ENCODE measurements at places on chromosomes 5 and 9.

- no peak for DNase-seq
Measured at GRCh38 chr9:137702615-137703379, 84.0 kb downstream of the EHMT1 start.

GRCh38 chr5:168602517-168602916, 23.3 kb upstream of the PANK3 start:
- no peak for DNase-seq

GRCh38 chr5:163094492-163095180, 342.8 kb upstream of the CCNG1 start:
- no peak for DNase-seq

GRCh38 chr5:97434021-97434420, 251.0 kb upstream of the RIOK2 start:
- DNase-seq = no peak

DNA sequence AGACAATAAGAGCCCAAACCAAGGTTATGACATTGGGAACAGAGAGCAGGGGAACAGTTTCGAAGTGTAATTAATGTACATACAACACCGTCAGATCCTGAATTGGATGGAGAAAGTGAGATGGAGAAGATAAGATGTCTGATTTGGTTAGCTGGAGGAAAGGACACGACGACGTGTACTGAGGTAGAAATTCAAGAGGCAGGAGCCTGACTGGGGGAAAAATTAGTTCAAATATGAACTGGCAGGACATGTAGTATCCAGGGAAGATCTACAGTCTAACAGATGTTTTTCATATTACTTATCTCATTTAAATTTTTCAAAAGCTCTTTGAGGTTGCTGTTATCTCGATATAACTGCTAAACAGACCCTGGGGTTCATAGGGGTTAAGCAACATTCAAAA, 114.7 kb downstream of the TMEM232 start:
- no peak for DNase-seq

GRCh38 chr5:113274836-113275414, 159.9 kb downstream of the TSSK1B start:
- DNase-seq = no peak

GRCh38 chr5:10173716-10174115, 76.0 kb downstream of the ATPSCKMT start:
- no peak for DNase-seq

DNA sequence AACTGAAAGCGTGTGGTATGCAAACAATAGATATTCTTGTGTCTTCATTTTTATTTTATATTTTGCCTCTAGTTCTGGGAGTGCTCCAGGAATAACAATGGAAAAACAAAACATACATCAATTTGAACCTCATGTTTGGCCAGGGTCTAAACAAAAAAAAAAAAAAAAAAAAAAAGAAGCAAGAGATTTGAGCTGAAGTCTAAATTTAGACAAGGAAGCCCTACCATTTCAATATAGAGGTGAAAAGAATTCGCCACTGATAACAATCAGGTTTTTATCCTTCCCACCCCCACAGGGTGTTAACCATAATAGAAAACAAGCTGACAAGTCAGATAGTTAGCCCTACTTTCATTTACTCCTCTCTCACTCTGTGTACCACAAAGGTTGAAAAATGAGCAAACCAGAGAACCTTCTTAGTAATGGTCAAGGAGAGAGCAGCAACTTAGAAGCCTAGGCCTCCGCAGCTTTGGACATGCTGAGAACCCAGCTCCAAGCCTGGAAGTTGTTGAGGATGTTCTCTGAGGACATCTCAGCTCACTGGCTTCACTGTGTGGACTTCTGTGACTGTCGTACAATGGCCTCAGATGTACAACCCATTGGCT, 118.2 kb upstream of the HMHB1 start:
- DNase-seq = no peak

GRCh38 chr9:15522130-15522755, 11.5 kb upstream of the PSIP1 start:
- no peak for DNase-seq

DNA sequence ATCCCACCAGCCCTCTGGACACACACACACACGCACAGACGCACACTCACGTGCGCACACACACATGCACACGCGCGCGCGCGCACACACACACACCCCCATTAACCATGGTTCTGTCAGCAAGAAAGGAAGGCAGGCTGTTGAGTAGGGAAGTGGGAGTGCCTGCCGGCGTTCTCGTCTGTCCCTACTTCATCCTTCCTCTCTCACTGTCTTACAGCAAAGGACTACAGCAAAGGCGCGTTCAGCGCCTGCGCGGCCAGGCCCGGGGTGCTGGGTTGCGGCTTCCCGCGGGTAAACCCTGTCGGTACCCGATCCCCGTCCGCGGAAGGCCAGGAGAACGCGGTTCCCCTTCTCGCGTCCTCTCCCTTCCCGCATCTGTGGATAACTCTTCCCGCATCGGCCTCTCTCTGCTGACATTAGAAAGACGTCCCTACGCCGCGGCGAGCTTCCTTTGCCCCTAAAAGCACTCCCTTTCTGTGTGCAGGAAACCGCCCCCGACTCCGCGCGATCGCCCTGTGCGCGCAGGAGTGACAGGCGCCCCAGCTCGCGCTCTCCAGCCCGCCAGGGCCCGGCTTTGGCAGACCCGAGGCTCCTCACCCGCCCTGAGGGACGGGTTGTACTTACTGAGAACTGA, 219.2 kb downstream of the AGTPBP1 start:
- DNase-seq = no peak

DNA sequence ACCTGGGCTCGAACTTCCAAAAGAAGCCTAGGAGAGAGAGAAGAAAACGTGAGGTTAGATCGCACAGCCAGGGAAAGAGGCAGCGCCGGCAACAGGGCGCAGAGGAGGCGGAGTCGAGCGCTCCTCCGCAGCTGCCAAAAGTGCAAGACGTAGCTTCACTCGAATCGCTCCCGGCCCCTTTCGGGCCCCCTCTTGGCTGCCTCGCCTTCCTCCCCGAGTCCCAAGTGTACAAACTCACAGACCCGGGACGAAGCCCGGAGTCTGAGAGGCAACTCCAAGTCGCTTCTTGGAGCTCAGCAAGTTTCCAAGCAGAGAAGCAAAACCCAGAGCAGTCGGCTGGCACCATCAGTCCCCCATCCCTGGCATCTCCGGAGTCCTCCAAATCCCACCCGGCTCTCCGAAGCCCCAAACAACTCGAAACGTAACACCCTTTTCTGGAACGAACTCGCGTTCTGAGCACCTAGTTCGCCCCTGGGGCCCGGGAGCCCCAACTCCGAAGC, 1.2 kb downstream of the MIER3 start:
- DNase-seq = peak; percentile 24

GRCh38 chr5:110751902-110752762, 13.3 kb downstream of the SLC25A46 start:
- DNase-seq = no peak

GRCh38 chr5:18967637-18968036, 1020.4 kb downstream of the CDH18 start:
- no peak for DNase-seq

GRCh38 chr9:121743441-121744001, 92.1 kb downstream of the DAB2IP start:
- no peak for DNase-seq

- no peak for DNase-seq
Measured at GRCh38 chr9:128190013-128190412, 1.4 kb downstream of the CIZ1 start.

DNA sequence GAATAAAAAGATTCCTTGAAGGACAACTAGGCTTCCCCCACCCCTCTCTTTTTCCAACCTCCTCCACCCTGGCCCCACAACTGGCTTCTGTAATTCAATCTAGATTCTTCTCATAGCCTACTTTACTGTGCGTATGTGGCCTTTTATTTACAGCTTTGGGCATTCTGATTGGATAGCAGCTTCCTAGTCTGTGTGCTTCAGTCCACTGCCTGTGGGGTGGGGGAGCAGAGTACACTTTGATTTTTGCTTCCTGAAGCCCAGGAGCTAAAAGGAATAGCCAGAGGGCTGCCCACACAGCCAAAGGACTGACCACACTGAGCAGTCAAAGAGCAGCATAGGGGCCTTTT, 30.4 kb downstream of the RUSC2 start:
- no peak for DNase-seq

GRCh38 chr9:8648271-8648845, 848.8 kb upstream of the DMAC1 start:
- no peak for DNase-seq

DNA sequence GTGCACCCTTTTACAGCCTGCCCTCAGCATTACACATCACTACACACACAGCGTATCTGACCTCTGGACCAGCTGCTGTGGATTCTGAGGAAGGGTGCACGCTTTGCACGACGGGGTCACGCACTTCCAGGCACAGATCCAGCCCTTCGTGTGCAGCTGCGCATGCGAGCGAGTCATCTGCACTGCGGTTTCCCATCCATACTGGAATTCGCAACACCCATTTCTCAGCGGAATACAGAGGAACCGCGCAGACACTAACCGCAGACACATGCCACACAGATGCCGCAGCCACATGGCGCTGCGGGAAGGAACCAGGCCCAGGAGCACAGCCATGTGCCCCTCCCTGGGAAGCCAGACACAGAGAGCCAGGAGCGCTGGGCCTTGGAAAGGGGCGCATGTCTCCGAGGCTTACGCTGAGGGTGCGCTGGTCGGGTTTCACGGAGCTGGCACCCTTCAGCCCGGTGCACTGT, 43.5 kb downstream of the PNPLA7 start:
- DNase-seq = no peak

DNA sequence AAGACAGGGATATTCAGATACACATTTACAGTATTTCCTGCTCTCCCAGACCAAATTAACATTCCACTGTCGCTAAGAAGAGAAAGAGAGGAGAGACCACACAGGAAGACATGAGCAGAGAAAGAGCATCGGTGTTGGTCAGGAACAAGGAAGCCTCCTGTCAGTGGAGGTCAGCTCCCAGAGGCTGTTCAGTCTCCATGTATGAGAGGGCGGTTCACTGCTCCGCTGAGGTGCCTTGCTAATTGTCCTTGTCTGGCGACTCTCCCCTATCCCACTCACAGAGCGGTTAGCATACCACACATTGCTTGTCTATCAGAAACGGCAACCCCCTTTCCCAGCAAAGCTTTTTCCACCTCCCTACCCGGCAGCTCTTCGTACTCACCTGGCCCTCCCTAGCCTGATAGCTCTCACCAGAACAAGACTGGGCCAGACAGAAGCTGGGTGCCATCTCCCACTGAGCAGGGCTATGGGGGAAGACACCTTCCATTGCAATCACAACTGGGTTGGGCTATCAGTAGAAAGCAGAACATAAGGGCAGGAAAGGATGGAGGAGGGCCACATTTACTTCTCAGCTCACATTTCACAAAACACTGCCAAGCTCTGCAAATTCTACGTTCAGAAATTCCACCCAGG, 58.6 kb upstream of the LMNB1 start:
- DNase-seq = no peak

- no peak for DNase-seq
Measured at GRCh38 chr5:105836887-105837286, 1833.8 kb downstream of the EFNA5 start.

- no peak for DNase-seq
Measured at GRCh38 chr9:87684627-87685219, 41.2 kb upstream of the CTSL start.

DNA sequence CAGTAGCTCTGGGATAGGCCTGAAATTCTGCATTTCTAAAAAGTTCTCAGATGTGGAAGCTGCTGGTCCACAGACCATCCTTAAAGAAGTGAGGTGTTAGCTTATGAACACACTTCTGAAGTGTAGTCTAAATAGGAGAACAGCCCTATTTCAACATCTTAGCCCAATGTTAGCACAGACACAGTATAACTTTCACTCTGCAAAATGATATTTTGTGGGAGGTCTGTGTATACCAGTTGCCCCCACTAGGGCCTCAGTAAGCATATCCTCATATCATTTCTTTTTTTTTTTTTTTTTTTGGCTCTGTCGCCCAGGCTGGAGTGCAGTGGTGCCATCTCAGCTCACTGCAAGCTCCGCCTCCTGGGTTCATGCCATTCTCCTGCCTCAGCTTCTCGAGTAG, 7.5 kb upstream of the HABP4 start:
- no peak for DNase-seq

DNA sequence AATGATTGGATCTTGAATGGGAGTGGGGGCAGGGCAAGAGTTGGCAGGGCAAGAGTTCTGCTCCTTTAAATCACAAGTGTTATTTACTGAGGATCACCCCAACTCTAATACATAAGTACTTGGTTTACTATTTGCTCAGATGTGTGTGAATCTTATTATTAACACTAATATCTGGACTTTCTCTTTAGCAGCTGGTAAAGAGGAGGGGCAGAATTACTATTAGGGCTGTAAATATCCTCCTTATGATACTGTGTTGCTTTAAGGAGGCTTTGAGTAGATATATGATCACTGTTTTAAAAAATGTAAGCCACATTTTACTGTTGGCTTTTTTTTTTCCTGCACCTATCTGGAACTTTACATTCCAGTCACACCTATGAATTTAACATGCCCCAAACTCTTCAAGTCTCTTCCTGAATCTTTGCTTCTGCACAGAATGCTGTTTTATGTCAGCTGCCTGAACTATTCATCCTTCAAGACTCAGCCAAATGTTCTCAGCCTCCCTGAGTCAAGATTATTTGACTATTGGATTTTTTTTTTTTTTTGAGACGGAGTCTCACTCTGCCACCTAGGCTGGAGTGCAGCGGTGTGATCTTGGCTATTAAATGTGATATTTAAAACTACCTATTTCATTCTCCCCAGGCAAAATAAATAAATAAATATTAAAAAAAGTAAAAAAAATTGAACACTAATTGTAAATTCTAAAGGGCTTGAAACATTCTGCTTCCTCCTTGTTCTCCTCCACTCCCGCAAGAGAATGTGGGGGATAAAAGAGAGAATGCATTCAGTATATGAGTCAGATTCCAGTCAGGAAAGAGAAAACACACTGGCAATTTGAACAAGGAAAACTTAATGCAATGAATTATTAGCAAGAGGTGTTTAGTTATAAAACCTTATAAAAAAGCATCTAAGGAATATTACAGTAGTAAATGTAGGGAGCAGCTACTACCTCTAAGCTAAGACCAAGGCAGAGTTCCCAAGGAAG, 99.3 kb downstream of the FOCAD start:
- DNase-seq = no peak

- DNase-seq = no peak
Measured at GRCh38 chr5:145947581-145947980, 11.2 kb downstream of the SH3RF2 start.

DNA sequence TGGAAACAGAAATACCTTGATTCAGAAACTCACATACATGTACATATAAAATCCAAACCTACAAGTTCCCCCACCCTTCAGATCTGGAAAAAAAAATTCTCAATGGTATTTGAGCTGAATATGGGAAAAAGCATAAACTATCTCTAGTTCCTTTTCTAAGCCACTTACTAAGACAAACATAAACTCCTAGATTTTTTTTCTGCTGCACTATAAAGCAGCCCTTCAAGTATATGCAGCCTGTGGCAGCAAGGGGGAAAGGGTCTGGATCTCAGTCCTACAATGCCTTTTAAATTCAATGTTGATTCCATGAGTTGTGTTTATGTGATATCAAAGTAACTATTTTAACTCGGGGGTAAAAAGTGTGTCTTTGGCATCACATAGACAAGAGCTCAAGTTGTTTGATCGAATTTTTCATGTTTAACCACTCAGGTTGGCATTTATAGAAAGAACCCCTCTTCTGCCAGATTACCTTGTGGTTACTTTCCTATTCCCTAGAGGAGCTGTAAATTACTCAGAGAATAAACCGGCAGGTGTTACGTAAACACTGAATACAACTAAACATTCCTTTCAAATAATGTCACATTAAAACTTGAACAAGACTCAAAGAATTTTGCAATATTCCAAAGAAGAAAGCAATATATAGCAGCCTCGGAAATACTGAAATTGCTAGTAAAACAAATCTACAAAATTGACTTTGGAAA, 91.8 kb upstream of the FER start:
- DNase-seq = no peak

- DNase-seq = no peak
Measured at GRCh38 chr5:36602704-36603321, 3.6 kb upstream of the SLC1A3 start.

Measured in activated T-helper 1 cell treated with anti-CD3 and anti-CD28 coated beads, Interleukin-2, amount 50 U/mL, for 16 hours (primary cell).